ENCODE measurements at places on chromosomes 13 and 19.

GRCh38 chr19:47704656-47705055 is 8.6 kb upstream of the EHD2 start:
- DNase-seq: no peak

GRCh38 chr19:3375221-3376090 is 9.1 kb downstream of the NFIC start:
- no peak for DNase-seq

GRCh38 chr13:43388282-43389034 is 365.1 kb downstream of the DNAJC15 start:
- peak; percentile 73 for DNase-seq

- no peak for DNase-seq
Measured at GRCh38 chr19:56189785-56190184, 7.8 kb downstream of the ZSCAN5B start.

- no peak for DNase-seq
Measured at GRCh38 chr13:74767050-74767449, 632.8 kb upstream of the KLF12 start.

DNA sequence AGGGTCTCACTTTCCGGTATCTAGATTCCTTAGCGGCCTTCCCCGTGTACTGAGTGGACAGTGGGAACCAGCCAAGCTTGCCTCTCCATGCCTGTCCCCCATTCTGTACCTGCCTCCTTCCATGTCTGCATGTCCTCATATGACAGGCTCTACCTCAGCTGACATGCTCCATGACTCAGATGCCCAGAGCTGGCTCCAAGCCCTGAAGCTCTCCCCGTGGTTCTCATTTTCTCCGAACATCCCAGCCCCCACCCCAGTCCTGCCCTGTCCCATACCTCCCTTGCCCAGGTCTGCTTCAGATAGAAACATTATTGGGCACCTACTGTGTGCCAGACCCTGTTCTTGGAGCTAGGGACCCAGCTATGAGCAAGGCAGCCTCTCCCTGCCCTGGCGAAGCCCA is 17.1 kb upstream of the SHFL start:
- no peak for DNase-seq

DNA sequence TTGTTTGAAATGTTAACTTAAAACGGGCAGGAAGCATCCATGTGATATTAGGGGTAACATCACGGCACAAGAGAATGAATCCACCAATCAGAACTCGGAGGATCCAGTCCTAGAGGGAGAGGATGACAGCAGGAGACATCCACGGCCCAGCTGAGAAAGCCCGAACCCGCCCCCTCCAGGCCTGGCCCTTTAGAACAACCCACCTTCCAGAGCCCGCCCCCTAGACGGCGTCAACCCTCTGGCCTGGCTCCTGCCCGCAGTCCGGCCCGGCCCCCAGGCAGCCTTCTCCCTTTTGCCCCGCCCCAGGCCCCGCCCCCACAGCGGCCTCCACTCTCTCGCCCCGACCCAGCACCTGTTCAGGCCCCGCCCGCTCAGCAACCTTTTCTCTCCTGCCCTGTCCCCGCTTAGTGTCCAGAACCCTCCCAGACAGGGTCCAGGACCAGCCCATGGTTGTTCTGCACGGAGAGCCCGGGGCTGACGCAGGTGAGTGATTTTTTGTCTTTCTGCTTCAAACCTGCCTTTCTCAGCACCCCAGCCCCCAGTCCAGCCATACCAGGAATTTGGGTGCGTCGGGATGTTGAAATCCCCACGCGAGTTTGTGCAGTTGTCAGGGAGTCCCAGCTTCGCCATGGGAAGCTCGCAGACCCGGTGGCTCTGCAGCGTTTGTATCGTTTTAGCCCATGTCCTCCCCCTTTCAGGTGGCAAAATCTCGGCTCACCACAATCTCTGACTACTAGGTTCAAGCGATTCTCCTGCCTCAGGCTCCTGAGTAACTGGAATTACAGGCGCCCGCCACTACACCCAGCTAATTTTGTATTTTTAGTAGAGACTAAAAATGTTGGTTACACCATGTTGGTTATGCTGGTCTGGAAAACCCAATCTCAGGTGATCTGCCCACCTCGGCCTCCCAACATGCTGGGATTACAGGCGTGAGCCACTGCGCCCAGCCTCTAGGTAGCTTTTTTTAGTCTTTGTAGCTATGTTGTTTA is 16.1 kb downstream of the ZNF816 start:
- peak; percentile 77 for DNase-seq

DNA sequence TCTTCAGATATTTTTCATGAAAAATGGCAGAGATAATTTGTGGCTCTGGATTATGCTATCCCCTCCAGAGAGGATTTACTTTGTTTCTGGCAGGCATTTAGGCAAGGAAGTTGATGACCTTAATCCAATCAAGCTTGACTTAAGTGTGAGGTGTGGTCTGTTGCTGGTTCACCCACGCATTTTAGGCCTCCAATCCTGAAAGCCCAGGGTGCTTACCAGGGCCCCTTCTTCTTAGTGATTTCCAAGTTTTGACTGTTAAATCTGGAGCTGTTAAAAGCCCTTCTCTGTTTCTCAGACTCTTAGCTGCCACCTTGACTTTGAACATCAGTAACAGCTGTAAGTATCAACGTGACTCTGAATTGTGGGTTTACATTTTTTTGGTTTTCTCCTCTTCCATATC is 161.8 kb downstream of the DNAJC15 start:
- no peak for DNase-seq

GRCh38 chr13:28239374-28239773 is 101.0 kb downstream of the PAN3 start:
- DNase-seq: no peak

DNA sequence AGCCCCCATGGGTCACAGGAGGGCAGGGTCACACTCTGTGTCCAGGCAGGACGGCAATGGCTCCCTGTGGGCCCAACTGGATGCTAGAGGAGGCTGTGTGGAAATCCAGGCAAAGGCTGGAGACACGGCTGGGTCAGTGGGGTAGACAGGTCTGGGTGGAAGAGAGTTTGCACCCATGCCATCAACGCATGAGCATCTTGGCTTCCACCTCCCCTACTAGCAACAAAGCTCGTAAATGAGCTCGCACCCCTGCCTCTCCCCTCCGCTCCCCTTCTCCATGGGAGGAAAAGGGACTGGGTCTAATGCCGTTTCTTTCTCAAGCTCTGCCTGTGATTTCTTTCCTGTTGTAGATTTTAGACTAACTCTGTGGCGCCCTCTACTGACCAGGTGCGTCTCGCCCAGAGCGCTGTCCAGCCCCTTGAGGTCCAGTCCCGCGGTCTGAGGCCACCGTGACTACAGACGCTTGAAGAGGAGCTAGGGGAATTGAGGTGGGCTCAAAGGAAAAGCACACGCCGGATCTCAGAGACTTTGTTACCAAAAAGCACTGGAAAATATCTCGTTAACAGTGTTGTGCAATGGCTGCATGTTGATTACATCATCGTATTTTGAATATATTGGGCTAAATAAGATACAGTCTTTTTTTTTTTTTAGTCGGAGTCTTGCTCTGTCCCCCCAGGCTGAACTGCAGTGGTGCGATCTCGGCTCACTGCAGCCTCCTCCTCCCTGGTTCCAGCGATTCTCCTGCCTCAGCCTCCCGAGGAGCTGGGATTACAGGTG is 50.7 kb upstream of the USP29 start:
- DNase-seq: peak; percentile 5

DNA sequence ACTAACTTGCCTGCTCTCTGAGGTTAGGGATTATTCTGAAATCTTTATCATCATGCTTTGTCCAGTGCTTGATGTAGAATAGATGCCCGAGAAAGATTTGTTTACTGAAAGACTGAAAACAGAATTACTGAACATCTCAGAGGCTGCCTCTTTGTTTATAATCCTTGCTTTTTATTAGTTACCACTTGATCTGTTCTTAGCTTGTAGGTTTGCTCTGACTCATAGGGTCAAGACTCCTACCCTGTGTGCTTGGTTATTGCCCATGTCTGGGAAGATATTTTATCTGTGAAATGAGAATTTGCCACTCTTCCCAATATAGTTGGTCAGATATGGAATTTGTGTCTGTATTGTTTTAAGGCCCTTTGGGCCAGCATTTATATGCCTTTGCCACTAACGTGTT is 675.3 kb downstream of the DIAPH3 start:
- DNase-seq: no peak

DNA sequence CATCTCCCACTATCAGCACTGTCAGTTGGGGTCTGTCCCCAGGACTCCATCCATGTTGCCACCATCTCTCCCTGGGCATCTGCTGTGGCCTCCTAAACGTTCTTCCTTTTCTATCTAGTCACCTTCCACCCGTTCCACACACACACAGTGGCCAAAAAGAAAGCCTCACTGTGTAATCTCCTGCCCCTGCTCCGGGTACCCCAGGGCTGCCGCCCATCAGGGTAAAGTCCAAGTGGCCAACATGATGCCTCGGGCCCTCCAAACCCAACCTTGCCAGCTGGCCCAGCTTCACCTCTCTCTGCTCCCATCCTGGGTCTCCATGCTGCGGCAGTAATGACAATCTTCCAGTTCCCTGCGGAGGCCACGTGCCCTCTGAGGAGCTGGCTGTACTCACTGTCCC is 29.4 kb upstream of the PEG3 start:
- DNase-seq: no peak

- DNase-seq: no peak
Measured at GRCh38 chr19:6744381-6745301, 5.2 kb downstream of the TRIP10 start.

GRCh38 chr19:18701250-18701608 is 17.7 kb downstream of the CRTC1 start:
- no peak for DNase-seq

DNA sequence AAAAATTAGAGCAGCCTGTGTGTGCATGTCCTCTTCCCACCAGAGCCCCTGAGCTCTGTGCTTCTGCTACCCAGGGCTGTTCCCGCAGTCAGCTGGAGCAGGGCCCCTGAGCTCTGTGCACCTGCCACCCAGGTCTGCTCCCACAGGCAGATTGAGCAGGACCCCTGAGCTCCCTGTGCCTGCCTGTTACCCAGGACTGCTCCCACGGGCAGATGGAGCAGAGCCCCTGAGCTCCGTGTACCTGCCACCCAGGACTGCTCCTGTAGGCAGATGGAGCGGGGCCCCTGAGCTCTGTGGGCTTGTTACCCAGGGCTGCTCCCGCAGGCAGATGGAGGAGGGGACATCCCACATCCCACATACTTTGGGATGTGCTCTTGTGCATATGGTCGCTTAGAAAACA is 186.8 kb upstream of the SOX1 start:
- DNase-seq: no peak

GRCh38 chr19:11347546-11348039 is 1.3 kb downstream of the CCDC159 start:
- DNase-seq: no peak

DNA sequence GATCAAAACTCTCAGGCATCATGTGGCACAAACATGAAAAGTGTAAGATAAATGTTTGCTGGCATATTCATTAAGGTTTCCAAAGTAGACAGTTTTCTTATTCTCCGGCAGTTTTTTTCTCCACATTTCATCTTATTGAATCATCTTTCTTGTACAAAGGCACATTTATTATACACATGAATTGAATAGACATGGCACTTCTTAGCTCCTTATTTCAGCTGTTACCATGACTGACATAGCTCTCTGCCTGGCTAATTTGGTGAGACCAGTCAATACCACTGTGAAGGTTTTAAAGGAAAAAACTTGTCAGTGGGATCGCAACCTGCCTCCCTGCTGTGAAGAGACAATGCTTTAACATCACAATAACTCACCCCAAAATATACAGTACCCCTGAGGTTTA is 285.0 kb upstream of the PCDH20 start:
- no peak for DNase-seq

DNA sequence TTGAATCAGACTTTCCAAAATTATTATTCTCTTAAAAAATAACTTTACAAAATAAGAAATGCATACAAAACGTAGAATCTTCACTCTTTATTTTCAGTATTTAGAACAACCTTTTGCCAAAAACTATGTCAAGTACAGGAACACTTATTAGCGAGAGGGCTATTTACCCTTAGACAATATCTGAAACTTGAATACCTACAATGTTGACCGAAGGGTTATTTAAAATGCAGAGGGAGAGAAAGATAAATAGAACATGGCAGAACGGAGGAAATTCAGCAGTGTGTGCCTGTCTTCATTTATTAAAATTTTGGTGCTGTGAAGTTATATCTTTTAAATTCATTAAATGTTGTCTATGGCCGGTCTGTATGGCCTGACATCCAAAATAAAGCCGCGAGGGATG is 198.8 kb downstream of the EFNB2 start:
- no peak for DNase-seq

GRCh38 chr19:1672769-1673644 is 20.6 kb upstream of the TCF3 start:
- no peak for DNase-seq

DNA sequence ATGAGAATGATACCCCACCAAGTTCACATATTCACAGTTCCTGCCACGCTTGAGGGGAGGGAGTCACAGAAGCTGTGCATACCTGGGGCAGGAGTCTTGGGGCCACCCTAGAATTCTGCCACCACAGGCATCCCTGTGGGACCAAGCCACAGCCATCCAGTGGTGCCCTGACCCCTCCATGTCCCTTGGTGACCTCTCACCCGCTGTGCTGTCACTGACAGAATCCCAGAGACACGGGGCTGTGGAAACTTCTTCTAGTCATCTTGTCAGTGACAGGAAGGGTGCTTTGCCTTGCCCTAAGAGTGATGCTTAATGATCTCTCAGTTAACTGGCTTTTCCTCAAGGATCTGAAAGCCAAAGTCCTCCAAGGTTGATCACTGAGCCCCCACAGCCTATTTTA is 58.4 kb upstream of the UQCRFS1 start:
- no peak for DNase-seq

DNA sequence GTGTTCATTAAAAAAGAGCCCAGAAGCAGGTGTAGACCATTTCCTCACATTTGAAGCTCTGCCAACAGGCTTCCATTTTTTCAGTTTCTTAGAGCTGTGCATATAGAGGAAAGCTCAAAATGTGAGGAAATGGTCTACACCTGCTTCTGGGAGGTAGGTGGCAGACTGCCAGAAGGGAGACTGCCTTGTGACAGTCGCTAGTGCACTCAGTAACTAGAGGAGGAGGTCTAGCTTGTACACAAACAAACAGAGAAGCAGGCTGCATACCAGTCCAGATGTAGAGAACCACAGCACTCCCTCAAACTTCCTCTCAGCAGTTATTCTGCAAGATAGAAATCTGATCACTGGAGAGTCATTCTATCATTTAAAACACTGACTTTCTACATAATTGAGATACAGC is 800.2 kb downstream of the EFNB2 start:
- no peak for DNase-seq

GRCh38 chr13:90867336-90867683 is 480.2 kb upstream of the MIR17HG start:
- DNase-seq: peak; percentile 47

Data from NCI-H526 treated with DMSO at 0.1 percent for 48 hours (cell line).